Tongue (tissue), 3 donors: ENCODE measurements at places on chromosomes 4 and X. TPM values are rescaled to one million over a fixed set of nuclear protein-coding genes. Genes with fewer than 3 reads are reported as not detected.

Gene IL1RAPL1
- total RNA-seq = 4.8 TPM

GRCh38 chrX:22203186-22203585 is 69.5 kb upstream of the CBLL2 start:
- DNase-seq = peak; percentile 8

DNA sequence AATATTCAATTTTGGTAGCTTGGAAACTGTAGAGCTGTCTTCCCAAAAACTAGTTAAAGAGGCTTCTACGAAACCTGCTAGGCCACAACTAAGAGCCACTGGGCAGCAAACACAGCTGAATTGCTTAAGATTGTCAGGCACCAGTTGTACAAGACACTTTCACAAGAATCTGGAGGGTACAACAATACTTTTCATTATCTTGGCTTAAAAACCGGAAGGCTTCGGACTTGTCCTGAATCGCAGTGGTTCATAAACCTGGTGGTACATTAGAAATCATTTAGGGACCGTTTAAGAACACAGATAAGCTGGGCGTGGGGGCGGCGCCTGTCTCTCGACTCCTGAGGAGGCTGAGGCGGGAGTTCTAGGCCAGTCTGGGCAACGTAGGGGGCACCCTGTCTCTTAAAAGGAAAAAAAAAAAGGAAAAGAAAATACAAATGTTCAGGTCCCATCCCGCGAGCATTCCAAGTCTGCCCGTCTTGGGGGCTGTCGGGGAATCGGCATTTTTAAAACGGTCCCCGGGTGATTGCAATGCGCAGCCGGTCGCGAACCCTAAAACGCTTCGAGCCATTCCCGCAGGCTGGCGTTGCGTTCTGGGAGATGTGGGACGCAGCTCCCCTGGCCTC is 763 bp downstream of the PYURF start:
- peak; percentile 55 for DNase-seq

Gene CCDC110
- 3.3 TPM for total RNA-seq

DNA sequence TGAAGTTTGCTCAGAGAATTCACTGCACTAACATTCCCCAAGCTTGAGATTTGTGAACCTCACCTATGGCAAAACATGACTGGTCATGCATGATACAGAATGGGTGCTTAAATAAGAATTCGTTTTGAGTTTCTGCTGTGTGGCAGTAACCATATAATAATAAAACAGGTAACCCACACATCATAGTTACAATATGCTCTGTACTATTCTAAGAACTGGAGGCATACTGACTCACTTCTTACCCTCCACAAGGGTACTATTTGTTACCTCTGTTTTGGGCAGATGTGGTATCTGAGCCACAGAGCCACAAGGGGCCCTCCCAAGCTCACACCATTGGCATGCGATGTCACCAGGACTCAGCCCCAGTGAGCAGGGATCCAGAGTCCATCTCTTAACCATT is 17.6 kb downstream of the SLC2A9 start:
- no peak for DNase-seq

Gene CENPE
- total RNA-seq = 8.5 TPM

Gene KLHL2
- total RNA-seq = 24.3 TPM

DNA sequence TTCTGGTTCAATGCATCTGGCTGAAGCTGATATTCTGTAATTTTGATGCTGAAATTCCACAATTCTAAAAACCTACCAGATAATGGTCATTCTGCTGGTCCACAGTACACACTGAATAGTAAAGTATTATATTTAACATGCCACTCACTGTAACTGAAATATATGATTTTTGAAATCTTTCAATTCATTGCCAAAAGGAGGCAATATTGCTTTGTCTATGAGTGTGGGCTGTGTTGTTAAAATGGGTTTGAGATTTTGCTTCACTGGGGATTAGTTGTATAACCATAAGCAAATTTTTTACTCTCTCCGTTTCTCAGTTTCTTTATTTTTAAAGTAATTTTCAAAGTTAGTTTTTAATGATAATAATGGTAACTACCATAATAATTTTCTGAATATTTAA is 1404.1 kb upstream of the IGFBP7 start:
- no peak for DNase-seq

Gene PABPC1L2A
- total RNA-seq = not detected

Gene HPGDS
- 2.8 TPM for total RNA-seq

DNA sequence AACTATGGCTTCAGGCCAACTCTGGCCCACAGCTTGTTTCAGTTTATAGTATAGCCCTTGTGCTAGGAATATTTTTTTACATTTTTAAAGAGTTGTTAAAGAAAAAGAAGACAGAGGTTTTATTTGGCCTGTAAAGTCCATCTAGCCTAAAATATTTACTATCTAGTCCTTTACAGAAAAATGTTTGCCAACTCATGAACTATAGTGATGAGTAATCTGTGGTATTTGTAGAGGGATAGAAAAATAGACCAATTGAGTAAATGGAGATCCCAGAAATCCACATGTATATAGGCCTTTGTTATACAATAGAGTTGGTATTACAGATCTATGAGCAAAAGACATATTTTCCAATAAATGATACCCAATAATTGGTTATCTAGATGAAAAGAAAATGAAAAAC is 288.7 kb downstream of the PRDM5 start:
- no peak for DNase-seq

DNA sequence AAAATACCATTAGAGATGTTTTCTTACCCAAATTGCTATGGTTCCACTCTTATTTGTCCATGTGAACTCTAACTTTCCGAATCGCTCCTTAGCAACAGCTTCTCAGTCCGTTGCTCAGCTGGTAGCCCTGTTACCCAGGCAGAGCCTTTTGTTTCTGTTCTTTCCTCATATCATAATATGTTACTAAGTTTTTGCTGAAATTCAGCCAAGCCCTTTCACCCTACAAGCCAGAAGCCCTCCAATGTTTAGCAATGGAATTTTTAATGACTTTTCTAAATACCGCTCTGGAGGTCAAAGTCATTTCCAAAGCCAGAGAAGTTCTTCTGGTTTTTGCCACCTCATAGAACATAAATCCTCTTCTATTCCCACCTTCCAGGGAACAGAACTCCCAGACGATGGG is 1029.5 kb downstream of the C4orf33 start:
- DNase-seq = peak; percentile 3

Gene DCAF4L1
- total RNA-seq = not detected

DNA sequence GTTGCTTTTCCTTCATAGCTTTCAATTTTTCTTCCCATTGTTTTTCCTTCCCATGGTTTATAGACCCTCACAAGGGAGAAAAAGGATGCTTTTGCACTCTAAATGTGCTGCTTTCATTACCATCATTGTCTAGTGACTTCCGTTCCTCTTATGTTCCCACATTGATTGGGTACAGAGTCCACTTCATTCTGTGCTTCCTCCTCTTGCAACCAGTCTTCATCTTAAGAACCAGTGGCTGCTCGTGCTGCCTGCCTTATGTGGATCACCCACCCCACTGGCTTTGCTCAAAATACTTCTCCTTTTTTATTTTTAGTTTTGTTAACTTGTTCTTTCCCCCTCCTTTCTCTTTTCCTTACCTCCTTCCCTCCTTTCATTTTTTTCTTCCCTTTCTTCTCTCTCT is 76.5 kb upstream of the BOD1L1 start:
- no peak for DNase-seq

Gene FGB
- not detected for total RNA-seq

GRCh38 chr4:59655996-59656395 is 1544.1 kb upstream of the ADGRL3 start:
- peak; percentile 39 for DNase-seq

DNA sequence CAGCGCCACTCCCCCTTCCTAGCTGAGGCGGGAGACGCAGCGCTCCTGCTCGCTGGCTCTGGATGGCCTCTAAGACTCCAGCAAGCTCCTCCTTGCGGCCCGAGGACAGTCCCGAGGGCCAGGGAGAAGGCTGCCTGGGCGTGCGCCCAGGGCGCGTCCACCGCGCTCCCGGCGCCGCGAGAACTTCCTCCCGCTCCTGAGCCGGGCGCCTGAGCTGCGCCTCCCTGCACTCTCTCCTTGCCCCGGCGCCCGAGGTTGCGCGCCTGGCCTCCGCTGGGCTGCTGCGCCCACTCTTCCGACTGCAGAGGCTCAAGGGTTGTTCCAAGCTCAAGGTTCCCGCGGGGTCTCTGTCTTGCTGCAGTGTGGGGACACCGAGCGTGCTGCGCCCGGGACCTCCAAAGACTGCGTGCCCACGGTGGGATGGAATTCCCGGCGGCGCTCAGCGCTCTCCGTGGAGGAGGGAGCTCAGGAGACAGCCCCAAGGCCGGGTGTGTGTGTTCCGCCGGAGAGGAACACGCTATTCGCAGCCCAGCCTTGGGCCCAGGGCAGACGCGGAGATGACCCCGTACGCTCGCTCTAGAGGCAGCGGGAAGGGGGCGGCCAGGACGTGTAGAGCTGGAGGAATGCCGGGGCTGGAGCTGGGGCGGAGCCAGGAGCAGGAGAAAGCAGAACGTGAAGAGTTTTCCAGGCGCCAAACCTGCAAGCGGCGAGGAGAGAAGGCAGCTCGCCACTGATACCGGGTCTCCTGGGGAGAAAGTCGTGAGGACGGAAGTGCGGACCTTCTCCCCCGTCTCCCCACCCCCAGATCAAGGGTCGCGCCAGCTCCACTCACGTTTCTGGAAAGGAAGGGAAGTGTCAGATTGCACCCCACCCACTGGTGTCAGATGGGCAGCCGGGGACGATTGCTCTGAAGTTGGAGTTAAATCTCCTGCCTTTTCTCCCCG is at the start of gene ARHGAP6:
ARHGAP6 (minus strand) TSS at position 753 of the 944 bp plus-strand sequence. CDS start 1,092 bp downstream, outside the sequence.
- DNase-seq = peak; percentile 59

DNA sequence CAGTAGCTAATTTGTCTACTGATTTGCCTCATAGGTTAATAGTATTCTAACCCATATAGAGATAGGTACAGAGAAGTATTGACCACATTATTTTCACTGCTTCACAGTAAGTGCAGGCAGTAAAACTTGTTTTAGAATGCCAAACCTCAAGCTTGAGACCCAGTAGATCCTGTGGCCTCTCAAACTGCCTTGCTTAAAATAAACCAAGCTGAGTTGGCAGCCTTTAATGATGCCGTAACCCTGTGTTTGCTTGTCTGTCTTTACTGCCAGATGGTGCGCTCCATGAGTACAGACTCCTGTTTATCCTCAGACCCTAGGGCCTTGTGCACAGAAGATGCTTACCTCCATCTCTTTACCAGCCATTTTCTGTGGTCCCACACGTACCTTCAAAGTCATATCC is 50.8 kb downstream of the ANXA3 start:
- peak; percentile 34 for DNase-seq

GRCh38 chr4:114015444-114015899 is 36.0 kb upstream of the ARSJ start:
- no peak for DNase-seq

DNA sequence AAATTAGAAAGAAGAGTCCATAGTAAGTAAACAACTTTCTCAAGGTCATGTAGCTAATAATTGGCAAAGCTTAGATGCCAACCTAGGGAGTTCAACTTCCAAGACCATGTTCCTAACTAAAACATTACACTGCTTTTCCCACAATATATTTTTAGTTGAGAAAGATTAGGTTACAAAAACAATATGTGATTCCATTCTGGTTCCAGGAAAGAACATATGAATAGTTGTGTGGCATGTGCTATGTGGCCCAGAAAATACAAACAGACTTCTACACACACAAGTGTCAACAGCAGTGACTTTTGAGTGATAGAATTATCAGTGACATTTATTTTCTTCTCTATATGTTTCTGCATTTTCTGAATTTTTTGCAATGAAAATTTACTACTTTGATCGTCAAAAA is 62.7 kb upstream of the EDNRA start:
- DNase-seq = no peak

Gene AR
- 9.3 TPM for total RNA-seq

DNA sequence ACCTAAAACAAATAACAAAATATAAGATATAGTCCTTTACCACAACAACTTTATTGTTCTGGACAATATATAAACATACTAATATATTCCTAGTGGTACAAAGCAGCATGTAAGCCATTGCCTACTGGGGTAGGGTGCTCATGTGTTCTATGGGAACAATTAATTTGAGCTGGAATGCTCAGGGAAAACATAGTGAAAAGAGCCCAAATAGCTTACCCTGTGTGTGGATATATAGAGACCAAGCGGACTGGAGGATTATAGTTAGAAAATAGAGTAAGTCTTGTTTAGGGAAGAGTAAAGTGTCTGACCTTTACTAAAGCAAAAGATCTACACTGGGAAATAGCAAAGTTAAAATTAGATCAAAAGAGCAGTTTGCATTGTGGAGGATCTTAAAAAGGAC is 64.8 kb downstream of the MAD2L1 start:
- no peak for DNase-seq

DNA sequence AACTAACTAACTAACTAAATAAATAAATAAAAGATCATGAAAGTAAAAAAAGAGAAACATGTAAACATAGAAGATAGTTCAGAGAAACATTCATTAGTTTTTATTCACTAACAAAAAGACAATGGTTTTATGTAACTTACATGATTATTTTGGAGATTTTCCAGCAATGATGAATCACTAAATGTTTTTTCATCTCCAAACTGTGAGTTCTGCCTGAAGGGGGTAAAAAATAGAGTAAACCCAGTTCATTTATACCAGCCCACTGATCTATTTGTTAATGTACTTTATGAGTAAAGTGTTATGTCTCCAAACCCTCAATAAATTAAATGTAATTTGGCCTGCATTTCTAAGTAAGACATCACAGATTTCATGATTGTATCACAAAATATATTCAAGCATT is 101.1 kb downstream of the ATP8A1 start:
- no peak for DNase-seq

DNA sequence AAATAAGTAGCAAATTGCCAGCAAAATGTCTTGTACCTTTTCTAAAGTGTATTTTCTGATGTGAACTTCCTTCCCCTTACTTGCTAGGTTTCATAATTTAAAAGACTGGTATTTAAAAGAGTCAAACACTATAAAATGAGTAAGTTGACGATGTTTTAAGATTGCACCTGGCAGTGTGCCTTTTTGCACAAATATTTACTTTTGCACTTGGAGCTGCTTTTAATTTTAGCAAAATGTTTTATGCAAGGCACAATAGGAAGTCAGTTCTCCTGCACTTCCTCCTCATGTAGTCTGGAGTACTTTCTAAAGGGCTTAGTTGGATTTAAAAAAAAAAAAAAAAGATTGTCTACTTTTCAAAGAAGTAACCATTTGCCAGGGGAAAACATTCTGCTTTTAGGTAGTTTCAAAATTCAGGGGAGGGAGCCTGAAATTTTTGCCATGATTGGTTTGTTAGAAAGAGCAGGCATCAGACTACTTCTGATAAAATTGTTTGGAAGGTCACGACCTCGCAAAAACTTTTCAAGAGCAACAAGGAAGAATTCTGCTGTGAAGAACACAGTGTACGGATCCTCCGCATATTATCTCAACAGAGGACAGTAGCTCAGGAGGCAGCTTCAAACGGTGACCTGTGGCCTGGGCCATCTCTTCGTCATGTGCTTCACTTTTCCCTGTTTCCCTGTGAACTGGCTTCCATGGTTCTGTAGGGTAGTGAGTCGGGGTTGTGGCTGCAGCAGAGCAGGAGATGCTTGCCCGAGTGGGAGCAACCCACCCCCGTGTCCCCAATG is 66.1 kb downstream of the CDS1 start:
- DNase-seq = no peak
